ENCODE measurements at places on chromosomes 16 and 17.

DNA sequence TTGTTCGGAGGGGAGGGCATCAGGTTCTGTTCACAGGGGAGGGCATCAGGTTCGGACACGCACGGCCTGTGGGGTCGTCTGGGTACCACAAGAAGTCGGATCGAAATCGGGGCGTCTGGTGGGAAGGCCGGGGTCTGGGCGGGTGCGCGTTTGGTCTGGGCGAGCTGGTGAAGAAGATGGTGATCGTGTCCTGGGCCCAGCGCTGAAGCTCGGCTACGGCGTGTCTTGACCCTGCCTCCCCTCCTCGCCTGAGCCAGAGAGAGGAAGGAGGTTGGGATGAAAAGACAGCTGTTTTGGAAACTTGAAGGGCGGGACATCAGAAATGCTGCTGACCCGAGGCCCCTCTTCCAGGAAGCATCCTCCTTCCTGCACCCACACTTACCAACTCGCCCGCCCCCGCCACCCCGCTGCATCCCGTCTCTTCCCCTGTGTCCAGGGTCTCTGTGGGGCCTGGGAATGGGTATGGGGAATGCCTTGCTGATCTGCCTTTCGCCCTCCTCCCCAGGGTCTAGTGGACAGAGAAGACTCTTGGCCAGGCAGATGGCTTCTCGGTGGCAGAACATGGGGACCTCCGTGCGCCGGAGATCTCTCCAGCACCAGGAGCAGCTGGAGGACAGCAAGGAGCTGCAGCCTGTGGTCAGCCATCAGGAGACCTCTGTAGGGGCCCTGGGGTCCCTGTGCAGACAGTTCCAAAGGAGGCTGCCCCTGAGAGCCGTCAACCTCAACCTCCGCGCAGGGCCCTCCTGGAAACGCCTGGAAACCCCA is 498 bp downstream of the PIMREG start:
- no peak for DNase-seq

GRCh38 chr17:79933863-79934652 is 94.8 kb upstream of the CBX4 start:
- no peak for DNase-seq

- DNase-seq = no peak
Observed at GRCh38 chr16:70692873-70693671, 7.2 kb upstream of the MTSS2 start.

GRCh38 chr16:87127061-87127765 is 190.0 kb downstream of the C16orf95 start:
- DNase-seq = no peak

GRCh38 chr16:77790912-77791311 is 2.5 kb downstream of the VAT1L start:
- no peak for DNase-seq

DNA sequence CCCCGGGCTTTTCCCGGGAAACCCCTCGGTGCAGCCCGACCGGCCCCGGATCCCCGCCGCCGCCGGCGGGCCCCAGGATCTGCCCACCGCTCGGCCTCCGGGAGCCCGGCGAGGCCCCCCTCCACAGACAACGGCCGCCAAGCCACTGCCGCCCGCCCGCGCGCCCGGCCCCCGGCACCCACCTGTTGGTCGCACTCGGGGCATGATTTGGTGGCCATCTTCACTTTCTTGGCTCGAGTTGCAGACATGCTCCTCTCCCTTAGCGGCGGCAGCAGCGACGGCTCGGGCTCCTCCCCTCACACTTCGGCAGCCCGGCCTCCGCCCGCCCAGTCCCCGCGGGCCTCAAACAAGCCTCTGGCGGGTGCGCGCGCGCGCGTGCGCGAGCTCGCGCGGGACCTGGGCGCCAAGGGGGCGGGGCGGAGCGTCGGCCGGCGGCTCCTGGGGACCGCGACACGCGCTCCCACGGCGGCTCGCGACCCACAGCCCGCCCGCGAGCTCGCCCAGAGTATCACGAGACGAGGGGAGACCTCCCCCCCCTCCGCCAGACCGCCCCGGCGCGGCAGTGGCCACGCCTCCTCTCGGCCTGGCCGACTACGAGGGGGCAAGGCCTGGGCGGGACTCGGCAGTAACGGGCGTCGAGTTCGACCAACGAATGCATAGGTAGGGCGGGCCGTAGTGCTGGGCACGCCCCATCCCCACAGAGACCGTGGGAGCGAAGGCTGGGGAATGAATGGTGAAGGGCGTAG is at the start of gene C16orf87:
Gene C16orf87 (minus strand): TSS at position 279 of the 746 bp plus-strand sequence. CDS start 31 bp downstream, at position 248.
- peak; percentile 89 for DNase-seq

- DNase-seq = no peak
Observed at GRCh38 chr16:80300876-80301275, 239.9 kb upstream of the DYNLRB2 start.

DNA sequence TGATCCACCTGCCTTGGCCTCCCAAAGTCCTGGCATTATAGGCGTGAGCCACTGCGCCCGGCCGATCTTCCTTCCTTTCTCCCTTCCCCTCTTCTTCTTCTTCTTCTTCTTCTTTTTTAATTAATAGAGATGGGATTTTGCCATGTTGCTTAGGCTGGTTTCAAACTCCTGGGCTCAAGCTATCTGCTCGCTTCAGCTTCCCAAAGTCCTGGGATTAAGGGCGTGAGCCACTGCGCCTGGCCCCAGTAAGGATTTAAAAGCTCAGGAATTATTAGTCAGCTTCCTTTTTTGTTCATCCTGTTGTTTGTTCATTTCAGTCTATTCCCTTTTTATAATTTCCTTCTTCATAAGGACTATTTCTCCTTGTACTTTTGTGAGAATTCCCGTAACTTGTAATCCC is 32.7 kb upstream of the LRRC37A start:
- DNase-seq = no peak

DNA sequence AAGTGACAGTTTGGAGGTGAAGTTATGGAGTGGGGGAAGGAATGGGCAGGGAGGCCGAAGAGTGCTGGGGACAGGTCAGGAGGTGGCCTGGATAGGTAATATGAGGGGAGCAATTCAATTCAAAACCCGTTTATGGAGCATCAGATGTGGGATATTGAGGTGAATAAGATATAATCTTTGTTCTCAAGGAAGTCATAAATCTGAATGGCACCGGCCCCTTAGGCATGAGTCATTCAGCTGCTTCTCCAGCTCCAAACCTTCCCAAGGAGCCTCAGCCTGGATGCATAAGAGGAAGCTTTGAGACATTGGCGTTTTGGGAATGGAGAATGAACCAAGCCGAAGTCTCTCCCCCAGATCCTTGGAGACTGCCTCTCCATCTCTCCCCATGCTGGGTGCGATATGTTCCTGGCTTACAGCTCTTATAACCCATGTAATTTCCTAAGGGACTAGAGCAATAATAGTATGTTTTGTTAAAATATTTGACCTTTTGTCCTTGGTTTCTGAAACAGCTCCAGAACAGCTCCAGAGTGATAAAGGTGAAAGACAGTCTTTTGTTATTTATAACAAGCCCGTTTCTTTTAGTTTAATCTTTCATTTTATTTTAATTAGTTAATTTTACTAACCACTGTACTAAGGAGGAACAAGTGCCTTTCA is 1.7 kb downstream of the TUBG2 start:
- DNase-seq = no peak

DNA sequence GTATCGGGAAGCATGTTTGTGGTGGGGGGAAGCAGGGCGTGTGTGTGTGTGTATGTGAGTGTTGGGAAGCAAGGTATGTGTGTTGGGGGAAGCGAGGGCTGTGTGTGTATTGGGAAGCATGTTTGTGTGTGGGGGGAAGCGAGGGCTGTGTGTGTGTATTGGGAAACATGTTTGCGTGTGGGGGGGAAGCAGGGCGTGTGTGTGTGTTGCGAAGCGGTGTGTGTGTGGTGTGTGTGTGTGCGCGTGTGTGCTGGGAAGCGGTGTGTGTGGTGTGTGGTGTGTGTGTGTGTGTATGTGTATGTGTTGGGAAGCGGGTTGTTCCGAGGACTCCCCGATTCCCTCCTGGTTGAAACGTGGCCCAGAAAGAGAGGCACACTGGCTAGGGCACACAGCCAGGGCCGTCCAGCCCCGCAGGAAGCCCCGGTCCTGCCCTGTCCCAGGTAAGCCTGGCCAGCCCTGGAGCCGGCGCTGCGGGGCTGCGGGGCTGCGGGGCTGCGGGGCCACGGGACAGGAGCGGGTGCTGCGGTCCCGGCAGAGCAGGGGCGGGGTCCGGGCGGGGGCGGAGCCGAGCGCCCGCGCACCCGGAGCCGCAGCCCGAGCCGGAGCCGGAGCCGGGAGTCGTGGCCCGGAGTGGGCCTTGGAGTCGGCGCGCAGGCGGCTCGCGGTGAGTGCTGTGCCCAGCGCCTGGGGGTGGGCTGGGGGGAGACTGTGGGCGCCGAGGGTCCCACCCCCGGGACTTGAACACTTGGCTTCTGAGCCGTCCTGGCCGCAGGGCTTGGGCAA is at the start of gene NOD2:
Gene NOD2 (plus strand): TSS at position 608 of the 783 bp plus-strand sequence. CDS start 5,890 bp downstream, outside the sequence.
- DNase-seq = no peak

- DNase-seq = no peak
Observed at GRCh38 chr17:3104322-3104721, at the start of gene OR1D2. TSS of gene OR1D2 (minus strand) at chr17:3104422. CDS start at chr17:3092996, 11,426 bp downstream.

GRCh38 chr17:78946131-78946530 is 20.9 kb upstream of the TIMP2 start:
- no peak for DNase-seq

GRCh38 chr17:3475251-3475685 is 529 bp upstream of the ASPA start:
- no peak for DNase-seq

DNA sequence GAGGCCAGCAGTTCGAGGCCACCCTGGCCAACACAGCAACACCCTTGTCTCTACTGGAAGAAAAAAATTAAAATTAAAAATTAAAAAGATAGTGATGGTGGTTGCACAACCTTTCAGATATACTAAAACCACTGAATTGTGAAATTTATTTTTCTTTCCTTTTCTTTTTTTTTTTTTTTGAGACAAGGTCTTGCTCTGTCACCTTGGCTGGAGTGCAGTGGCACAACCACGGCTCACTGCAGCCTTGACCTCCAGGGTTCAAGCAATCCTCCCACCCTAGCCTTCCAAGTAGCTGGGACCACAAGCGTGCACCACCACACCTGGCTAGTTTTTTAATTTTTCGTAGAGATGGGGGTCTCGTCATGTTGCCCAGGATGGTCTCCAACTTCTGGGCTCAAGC is 254.4 kb downstream of the SLC39A11 start:
- no peak for DNase-seq

GRCh38 chr16:51388516-51388951 is 237.5 kb upstream of the SALL1 start:
- DNase-seq = no peak

- DNase-seq = no peak
Observed at GRCh38 chr17:18968345-18968744, 16.4 kb downstream of the SLC5A10 start.

DNA sequence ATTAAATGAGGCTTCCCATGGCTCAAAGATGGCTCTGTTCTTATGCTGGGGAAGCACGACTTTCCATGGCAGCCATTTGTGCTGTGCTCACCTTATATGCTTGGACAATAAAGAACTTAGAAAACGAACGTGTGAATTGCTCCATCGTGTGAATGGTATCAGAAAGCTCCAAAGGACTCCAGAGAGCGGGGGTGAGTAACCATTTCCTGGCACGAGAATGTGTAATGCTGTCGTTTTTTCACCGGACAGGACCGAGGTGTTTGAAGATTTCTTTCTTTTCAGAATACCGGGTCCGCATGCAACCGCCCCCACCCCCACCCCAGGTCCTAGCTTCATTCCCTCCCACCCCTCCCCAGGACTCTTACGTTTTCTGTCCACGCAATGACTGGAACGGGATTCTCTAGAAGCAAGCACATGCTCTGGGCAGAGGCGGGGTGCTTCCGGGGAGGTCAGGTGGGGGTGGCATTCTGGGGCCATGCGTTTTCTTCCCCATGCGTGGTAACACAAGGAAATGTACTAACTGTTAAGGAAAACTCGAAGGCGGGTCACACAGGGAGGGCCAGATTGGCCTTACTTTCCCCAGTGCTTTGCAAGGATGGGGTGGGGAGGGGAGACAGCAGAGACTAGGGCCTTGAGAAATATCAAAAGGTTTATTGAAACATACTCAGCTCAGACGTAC is 26.2 kb downstream of the GPRC5B start:
- DNase-seq = no peak
